ENCODE measurements at places on chromosomes 11 and 22. TPM values are rescaled to one million over a fixed set of nuclear protein-coding genes. Genes with fewer than 3 reads are reported as not detected.

The OR4D5 gene
- total RNA-seq, result not detected

The XKR3 gene
- total RNA-seq, result not detected

The OR52N4 gene
- total RNA-seq, result not detected

The OR8A1 gene
- total RNA-seq, result not detected

The ANO5 gene
- total RNA-seq, result 1.2 TPM

The SLC22A9 gene
- not detected for total RNA-seq

The ZFPL1 gene
- 30.2 TPM for total RNA-seq

The HEPHL1 gene
- not detected for total RNA-seq

The DPAGT1 gene
- total RNA-seq, result 37.5 TPM

The CCDC15 gene
- total RNA-seq, result 0.71 TPM

The SPI1 gene
- total RNA-seq, result not detected

The WT1 gene
- total RNA-seq, result 5.5 TPM

The KRTAP5-2 gene
- total RNA-seq, result not detected

The ABCC8 gene
- total RNA-seq, result 1.4 TPM

The MMP1 gene
- total RNA-seq, result 1.1 TPM

The NLRP14 gene
- total RNA-seq, result not detected

The GGT1 gene
- 62.1 TPM for total RNA-seq

The SLC22A25 gene
- not detected for total RNA-seq

The OR10S1 gene
- not detected for total RNA-seq

The LRRC56 gene
- 0.28 TPM for total RNA-seq

The RFPL2 gene
- not detected for total RNA-seq

The OR2AG2 gene
- not detected for total RNA-seq

The CYP2D6 gene
- 0.40 TPM for total RNA-seq

The CELF1 gene
- 58.5 TPM for total RNA-seq

The FAM181B gene
- total RNA-seq, result 0.06 TPM

The KCNC1 gene
- 0.06 TPM for total RNA-seq

The RAG2 gene
- not detected for total RNA-seq

The MOGAT2 gene
- not detected for total RNA-seq

The CNTF gene
- total RNA-seq, result 1.2 TPM

The FXYD2 gene
- total RNA-seq, result 21.4 TPM

The GP1BB gene
- 1.2 TPM for total RNA-seq

The FAM180B gene
- not detected for total RNA-seq
